AG04449 (cell line): ENCODE measurements at places on chromosomes 6 and 20.

DNA sequence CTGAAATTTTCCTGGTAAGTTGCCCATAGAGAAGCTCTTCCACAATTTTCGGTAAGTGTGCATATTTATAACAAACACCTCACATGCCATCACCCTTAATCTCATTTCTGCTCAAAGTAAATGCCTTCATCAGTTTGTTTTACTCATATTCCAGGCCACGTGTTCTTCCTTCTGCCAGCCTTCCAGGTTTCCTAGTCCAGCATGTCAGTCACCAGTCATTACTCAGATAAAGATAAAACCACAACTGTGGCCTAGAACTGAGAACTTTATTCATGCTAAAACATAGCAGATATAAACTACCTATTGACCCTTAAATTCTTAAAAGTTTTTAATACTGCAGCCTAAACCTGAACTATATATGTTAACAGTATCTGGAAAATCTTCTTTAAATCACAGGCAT, 149.5 kb upstream of the SLC22A16 start:
- DNase-seq = no peak

- no peak for DNase-seq
Measured at GRCh38 chr20:25858495-25859425, 162.1 kb upstream of the ZNF337 start.

GRCh38 chr6:157648561-157648960, 174.5 kb upstream of the SNX9 start:
- no peak for DNase-seq

GRCh38 chr6:106702046-106702445, 72.7 kb downstream of the QRSL1 start:
- no peak for DNase-seq

- DNase-seq = no peak
Measured at GRCh38 chr6:51996296-51996947, 91.0 kb downstream of the PKHD1 start.

- no peak for DNase-seq
Measured at GRCh38 chr6:56399250-56399671, 151.9 kb upstream of the COL21A1 start.

GRCh38 chr6:134014588-134015137, 37.8 kb downstream of the SLC2A12 start:
- no peak for DNase-seq

GRCh38 chr20:3678198-3678597, 3.6 kb downstream of the ADAM33 start:
- no peak for DNase-seq

- no peak for DNase-seq
Measured at GRCh38 chr20:24684956-24685691, 215.7 kb downstream of the SYNDIG1 start.

- no peak for DNase-seq
Measured at GRCh38 chr6:136359851-136360250, 70.2 kb upstream of the BCLAF1 start.
